ENCODE measurements at places on chromosomes 3 and 15.

GRCh38 chr15:78715930-78716329, 74.9 kb upstream of the CHRNB4 start:
- DNase-seq = no peak

DNA sequence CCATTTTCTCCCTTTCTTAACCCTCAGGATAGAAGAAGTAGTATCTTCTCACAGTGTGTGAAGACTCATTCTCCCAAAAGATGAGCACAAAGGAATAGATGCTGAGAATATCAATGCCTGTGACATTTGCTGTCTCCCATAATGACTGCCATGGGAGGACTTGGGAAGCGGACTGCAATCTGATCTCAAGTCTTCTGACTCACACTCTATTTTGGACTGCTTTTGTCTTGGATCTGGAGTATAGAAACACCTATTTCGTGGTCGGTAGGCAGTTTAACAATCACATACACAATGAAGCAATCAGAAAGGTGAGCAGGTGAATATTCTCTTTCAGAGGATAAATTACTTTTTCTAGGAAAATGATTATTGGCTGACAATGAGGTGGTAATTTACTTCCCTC, 852.0 kb downstream of the FHIT start:
- DNase-seq = no peak

DNA sequence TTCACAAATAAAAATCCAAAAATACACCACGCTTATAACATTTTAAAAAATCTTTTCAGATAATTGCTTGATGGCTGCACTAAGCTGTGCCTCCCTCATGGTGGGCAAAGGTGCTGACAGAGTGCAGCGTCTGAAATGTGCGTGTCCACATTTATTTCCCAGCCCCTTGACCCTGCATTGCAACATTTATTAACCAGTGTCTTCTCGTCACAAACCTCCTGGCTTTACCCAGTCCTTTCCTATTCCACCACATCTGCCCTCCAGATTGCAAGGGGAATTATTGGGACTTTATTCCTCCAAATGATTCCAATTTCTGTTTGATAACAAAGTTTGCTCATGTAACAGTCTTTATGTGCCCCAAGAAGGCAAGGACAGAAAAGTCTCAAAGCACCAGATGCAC, 5.5 kb downstream of the RASGRP1 start:
- DNase-seq = no peak

- DNase-seq = no peak
These were observed 40.8 kb downstream of the NDUFB4 start for GRCh38 chr3:120636795-120637401.

GRCh38 chr3:13077431-13078162, 4.4 kb upstream of the IQSEC1 start:
- no peak for DNase-seq

DNA sequence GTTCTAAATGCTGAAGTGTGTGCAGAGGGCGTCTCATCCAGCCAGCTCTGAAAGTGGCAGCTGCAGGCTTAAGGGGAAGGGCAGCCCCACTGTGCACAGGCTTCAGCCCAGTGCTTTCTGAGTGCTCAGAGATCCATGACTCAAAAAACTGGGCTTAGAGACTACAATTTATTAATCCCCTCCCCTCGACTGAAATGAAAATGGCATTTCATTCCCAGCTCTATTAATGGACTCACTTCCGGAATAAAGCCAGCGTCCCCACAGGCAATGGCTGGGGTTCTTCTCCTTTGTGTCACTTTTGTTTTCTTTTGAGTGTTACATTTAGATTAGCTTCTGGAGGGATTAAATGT, 55.5 kb upstream of the PLXNA1 start:
- DNase-seq = no peak

- no peak for DNase-seq
These were observed 101.7 kb downstream of the ETFA start for GRCh38 chr15:76209523-76209922.

All from bone marrow (tissue), 2 donors.